Hepatocyte (in vitro differentiated cells): ENCODE measurements at places on chromosomes 11 and 22. TPM values are rescaled to one million over a fixed set of nuclear protein-coding genes. Genes with fewer than 3 reads are reported as not detected.
A peak's percentile ranks its signal among the peaks of the same experiment; 100 is the strongest.

The DEPDC7 gene
- 21.3 and 21.5 TPM in 2 replicates for total RNA-seq

DNA sequence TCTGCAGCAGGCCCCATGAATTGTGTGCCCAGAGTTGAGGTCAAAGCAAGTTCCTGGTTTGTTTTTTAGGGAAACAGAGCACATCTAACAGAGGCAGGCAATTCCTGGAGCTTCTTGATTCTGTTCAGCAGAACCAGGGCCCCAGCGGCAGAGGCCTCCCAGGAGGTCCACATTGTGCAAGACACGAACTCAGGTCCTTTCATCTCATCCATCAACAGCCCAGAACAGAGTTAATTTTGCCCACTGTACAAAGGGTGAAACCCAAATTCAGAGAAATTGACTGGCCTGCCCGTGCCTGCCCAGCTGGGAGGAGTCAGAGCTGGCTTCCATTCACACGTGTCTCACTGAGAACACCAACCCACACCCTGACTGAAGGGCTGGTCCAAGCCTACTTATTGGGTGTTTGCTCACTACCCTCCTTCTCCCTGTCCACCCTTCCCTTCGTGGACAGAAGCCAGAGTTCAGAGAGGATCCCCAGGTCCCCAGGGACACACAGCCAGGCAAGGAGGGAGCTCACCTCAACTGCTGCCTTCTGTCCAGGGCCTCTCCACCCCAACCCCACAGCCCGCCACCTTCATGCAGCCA, 607.1 kb downstream of the TBC1D22A start:
- no peaks in the 10 kb centered on the region for H3K4me1 ChIP-seq
- H3K27ac ChIP-seq = no peak overlapping the region
- H3K27me3 ChIP-seq = no peaks in the 10 kb centered on the region
- H3K36me3 ChIP-seq = no peaks in the 10 kb centered on the region
- H3K4me3 ChIP-seq = no peak overlapping the region

The ZNF215 gene
- 3.3 and 3.6 TPM in 2 replicates for total RNA-seq

DNA sequence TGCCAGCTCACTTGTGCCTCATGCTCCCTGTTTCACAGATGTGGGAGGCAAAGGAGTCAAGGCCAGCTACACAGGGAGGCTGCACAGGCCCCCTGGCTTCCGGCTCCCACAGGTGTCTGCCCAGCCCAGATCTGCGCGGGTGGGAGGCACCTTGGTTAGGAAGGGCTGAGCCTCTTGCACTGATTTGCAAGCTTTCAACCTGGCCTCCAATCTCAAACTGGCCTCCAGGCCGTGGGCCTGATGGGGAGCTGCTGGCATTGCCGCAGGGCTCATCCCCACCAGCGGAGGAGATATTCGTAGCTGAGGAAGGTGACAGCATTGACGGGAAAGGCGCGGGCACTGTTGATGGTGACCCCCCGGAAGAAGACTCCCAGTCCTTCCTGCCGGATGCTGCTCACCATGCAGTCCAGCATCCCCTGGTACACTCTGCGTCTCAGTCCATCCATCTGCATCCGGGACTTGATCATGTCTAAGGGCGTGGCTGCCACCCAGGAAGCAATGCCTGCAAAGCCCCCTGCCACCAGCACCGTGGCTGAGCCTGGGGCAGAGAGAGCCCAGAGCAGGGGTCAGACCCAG, 6.2 kb downstream of the SLC25A45 start:
- H3K27ac ChIP-seq = no peak overlapping the region
- DNase-seq = no peak
- peaks cover 25% of the 10 kb centered on the region for H3K4me1 ChIP-seq
- H3K36me3 ChIP-seq = no peaks in the 10 kb centered on the region
- H3K4me3 ChIP-seq = no peak overlapping the region
- H3K27me3 ChIP-seq = no peaks in the 10 kb centered on the region

- peaks cover 21% of the 10 kb centered on the region for H3K4me1 ChIP-seq
- H3K27me3 ChIP-seq = no peaks in the 10 kb centered on the region
- no peak overlapping the region for H3K4me3 ChIP-seq
- peak; percentile 25 for DNase-seq
- H3K36me3 ChIP-seq = no peaks in the 10 kb centered on the region
Measured at GRCh38 chr11:19829109-19829837, 116.6 kb downstream of the NAV2 start.

The YIF1A gene
- total RNA-seq = 111 and 132 TPM in 2 replicates

DNA sequence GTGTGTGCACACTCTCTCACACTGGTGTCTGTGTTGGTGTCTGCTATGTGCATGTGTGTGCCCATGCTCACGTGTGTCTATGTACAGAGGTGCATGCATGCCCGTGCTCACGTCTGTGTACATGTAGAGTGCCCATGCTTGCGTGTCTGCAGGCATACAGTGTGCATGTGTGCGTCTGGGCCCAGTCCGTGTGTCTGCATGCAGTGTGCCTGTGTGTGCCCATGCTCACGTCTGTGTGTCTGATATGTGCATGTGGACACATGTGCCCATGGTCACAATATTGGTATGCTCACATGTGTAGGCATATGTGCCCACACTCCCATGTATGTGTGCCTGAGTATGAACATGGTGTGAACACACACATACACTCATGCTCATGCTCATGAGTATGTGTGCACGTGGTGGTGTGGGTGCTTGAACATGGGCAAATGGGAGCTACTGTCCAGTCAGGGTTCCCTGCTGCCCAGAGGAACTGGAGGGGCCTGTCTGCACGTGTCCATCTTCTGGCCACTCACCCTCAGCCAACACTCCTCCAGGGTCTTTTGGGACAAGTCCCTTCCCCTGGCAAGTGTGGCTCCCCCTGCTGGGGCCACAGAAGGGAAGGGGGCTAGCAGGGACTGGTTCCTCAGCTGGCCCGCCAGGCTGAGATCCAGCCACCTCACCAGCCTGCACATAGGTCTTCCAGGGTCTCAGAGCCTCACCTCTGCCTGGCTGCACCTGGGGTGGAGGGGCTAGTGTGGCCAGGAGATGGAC, 7.3 kb upstream of the TBX1 start:
- H3K27ac ChIP-seq = no peak overlapping the region
- H3K27me3 ChIP-seq = peaks cover 71% of the 10 kb centered on the region
- no peaks in the 10 kb centered on the region for H3K36me3 ChIP-seq

DNA sequence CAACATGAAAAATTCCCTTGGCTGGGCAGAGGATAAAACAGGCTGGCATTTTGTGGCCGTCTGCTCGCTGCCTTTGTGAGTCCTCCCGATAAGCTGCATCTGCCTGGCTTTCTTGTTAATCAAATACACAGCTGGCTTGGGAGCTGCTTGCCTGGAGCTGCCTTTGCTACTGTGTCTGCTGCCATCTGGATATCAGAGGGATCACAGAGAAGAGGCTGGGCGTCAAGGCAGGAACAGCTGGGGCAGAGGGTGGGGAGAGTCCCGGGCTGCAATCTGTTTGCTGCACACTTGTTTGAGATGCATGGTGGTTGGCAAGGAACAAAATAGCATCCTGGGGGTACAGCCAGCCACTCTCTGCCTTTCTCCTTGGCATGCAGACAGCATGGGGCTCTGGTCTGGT, 36.0 kb downstream of the COMMD9 start:
- H3K36me3 ChIP-seq = no peaks in the 10 kb centered on the region
- H3K27ac ChIP-seq = no peak overlapping the region
- H3K27me3 ChIP-seq = no peaks in the 10 kb centered on the region
- no peak overlapping the region for H3K4me3 ChIP-seq
- no peaks in the 10 kb centered on the region for H3K4me1 ChIP-seq

GRCh38 chr11:61908730-61909316, 8.5 kb downstream of the RAB3IL1 start:
- H3K27me3 ChIP-seq = no peaks in the 10 kb centered on the region
- no peak overlapping the region for H3K4me3 ChIP-seq
- peak overlapping the region; percentile 31 for H3K27ac ChIP-seq
- no peaks in the 10 kb centered on the region for H3K36me3 ChIP-seq
- DNase-seq = peak; percentile 54

DNA sequence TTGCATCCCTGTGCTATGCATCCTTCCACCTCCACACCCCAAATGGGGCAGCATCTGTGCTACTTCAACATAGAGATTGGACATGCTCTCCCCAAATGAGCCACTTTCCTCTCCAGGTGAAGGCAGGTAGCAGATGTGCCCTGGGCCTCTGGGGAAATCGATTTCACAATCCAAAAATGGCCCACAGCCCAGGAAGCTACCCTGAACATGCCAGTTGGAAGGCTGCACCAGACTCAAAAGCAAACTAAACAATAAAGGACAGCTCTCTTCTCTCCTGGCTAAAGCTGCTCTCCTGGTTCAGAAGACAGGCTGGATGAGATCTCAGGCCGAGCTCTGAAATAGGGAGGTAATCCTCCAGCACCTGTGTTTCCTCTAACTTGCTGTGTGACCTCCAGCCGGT, 19.7 kb downstream of the ISX start:
- H3K4me3 ChIP-seq = no peak overlapping the region
- no peaks in the 10 kb centered on the region for H3K27me3 ChIP-seq
- H3K36me3 ChIP-seq = no peaks in the 10 kb centered on the region
- H3K27ac ChIP-seq = no peak overlapping the region
- H3K4me1 ChIP-seq = no peaks in the 10 kb centered on the region
- DNase-seq = no peak

- no peak overlapping the region for H3K4me3 ChIP-seq
- H3K4me1 ChIP-seq = peaks cover 39% of the 10 kb centered on the region
- no peaks in the 10 kb centered on the region for H3K27me3 ChIP-seq
- DNase-seq = peak; percentile 48
- H3K36me3 ChIP-seq = no peaks in the 10 kb centered on the region
Measured at GRCh38 chr11:65478388-65479183, 20.3 kb upstream of the MALAT1 start.

DNA sequence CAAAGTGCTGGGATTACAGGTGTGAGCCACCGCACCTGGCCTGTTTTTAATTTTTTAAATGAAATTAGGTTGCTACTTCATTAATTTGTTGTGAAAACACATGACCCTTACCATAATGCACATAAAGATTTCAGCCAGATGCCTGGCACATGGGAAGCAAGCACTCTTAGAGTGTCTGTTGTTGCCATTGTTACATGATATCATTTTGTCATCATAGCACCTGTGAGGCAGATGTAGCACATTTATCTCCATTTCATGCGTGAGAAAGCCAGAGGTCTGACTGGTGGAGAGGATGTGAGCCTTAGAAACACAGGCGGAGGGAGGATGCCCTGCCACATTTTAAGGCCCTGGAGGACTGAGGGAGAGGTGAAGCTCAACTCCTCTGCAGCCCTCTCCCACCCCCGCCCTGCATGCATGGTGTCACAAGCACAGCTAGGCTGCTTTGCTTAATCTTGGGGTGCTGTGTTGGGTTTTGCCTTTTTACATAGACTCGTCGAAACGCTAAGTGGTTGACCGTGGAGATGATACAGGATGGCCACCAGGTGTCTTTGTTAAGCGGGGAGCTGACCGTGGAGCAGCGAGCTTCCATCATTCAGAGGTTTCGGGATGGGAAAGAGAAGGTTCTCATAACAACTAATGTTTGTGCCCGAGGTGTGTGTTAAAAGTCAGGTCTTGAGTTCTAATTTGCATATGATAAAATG, 14.0 kb downstream of the DDX25 start:
- no peaks in the 10 kb centered on the region for H3K4me1 ChIP-seq
- H3K27me3 ChIP-seq = peaks cover 19% of the 10 kb centered on the region
- H3K27ac ChIP-seq = no peak overlapping the region
- no peak for DNase-seq

- no peaks in the 10 kb centered on the region for H3K27me3 ChIP-seq
- no peak overlapping the region for H3K27ac ChIP-seq
- no peaks in the 10 kb centered on the region for H3K36me3 ChIP-seq
Measured at GRCh38 chr22:33841281-33842005, 78.8 kb downstream of the LARGE1 start.

DNA sequence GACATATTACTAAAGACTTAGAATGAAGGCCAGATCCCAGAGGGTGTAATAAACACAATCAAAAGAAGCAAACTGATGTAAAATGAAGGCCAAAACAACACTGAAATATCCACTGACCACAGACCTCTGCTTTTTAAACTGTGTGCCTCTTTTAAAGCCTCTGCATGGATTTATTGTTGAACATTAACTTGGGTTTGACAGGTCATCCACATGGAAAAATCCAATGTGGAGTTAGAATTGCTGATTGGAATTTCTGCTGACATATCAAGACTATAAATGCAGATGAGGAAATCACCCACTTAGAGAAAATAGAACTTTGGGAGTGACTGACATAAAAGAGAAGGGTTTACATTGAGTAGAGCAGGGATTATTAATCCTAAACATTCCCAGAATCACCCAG, 853.9 kb upstream of the RAG2 start:
- H3K36me3 ChIP-seq = no peaks in the 10 kb centered on the region
- no peak overlapping the region for H3K4me3 ChIP-seq
- H3K4me1 ChIP-seq = peaks cover 21% of the 10 kb centered on the region
- peak; percentile 12 for DNase-seq

DNA sequence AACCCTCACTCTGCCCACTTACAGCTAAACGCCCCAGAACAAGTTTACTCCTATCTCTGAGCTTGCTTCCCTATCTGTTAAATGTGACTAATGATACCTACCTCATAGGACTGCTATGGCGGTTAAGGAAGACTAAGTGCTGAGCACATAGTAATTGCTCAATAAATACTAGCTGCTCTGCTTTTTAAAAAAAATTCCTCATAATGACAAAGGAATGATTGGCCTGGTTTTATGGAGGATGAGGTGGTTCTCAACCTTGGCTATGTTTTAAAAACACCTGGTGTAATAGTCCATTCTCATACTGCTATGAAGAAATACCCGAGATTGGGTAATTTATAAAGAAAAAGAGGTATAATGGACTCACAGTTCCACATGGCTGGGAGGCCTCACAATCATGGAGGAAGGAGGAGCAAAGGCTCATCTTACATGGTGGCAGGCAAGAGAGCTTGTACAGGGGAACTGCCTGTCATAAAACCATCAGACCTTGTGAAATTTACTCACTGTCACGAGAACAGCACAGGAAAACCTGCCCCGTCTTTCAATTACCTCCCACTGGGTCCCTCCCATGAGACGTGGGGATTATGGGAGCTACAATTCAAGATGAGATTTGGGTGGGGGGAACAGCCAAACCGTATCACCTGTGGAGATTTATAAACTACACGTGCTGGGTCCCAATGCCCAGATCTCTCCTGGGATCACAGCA, 127.2 kb upstream of the SYT13 start:
- H3K36me3 ChIP-seq = no peaks in the 10 kb centered on the region
- no peak for DNase-seq
- peaks cover 12% of the 10 kb centered on the region for H3K4me1 ChIP-seq
- H3K27ac ChIP-seq = no peak overlapping the region
- H3K27me3 ChIP-seq = peaks cover 12% of the 10 kb centered on the region

The FGF3 gene
- not detected in 2 replicates for total RNA-seq

GRCh38 chr11:35583126-35583525, 35.1 kb upstream of the FJX1 start:
- H3K27me3 ChIP-seq = no peaks in the 10 kb centered on the region
- H3K27ac ChIP-seq = no peak overlapping the region
- H3K4me3 ChIP-seq = no peak overlapping the region
- no peak for DNase-seq

GRCh38 chr22:30947816-30948454, 20.6 kb downstream of the MORC2 start:
- peaks cover 3% of the 10 kb centered on the region for H3K36me3 ChIP-seq
- no peaks in the 10 kb centered on the region for H3K4me1 ChIP-seq
- no peaks in the 10 kb centered on the region for H3K27me3 ChIP-seq
- H3K27ac ChIP-seq = no peak overlapping the region
- DNase-seq = peak; percentile 70

The PGA5 gene
- 0.77 and 1.5 TPM in 2 replicates for total RNA-seq
